Effector memory CD4-positive, alpha-beta T cell (primary cell): ENCODE measurements at places on chromosomes 7 and 10.

- no peak for DNase-seq
These were observed 76.8 kb downstream of the CREB3L2 start for GRCh38 chr7:137925091-137925490.

DNA sequence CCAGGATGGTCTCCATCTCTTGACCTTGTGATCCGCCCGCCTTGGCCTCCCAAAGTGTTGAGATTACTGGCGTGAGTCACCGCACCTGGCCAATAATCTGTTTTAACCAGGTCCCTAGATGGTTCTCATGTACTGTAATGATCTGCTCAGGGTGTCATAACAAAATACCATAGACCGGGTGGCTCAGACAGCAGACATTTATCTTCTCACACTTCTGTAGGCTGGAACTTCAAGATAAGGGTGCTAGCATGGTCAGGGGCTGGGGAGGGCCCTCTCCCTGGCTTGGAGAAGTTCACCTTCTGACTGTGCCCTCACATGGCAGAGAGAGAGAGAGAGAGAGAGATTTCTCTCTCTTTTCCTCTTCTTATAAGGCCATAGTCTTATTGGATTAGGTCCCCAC is 279.4 kb upstream of the LYZL1 start:
- no peak for DNase-seq

- no peak for DNase-seq
These were observed 78.7 kb downstream of the CLEC2L start for GRCh38 chr7:139602143-139602722.

DNA sequence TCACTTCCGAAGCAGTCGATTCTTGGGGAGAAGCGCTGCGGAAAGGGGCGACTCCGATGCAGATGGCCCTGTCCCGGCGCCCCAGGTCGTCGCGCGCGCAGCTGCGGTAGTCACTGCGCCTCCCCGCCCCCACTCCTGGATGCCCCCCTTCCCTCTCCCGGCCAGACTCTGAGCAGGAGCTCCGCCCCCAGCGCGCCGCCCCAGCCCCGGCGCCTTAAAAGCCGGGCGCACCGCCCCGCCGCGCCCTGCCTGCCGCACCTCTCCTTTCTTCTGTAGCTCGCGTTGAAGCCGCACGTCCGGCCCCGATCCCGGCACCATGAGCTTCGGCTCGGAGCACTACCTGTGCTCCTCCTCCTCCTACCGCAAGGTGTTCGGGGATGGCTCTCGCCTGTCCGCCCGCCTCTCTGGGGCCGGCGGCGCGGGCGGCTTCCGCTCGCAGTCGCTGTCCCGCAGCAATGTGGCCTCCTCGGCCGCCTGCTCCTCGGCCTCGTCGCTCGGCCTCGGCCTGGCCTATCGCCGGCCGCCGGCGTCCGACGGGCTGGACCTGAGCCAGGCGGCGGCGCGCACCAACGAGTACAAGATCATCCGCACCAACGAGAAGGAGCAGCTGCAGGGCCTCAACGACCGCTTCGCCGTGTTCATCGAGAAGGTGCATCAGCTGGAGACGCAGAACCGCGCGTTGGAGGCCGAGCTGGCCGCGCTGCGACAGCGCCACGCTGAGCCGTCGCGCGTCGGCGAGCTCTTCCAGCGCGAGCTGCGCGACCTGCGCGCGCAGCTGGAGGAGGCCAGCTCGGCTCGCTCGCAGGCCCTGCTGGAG is at the start of gene INA:
TSS of gene INA (plus strand) at position 243 of the 817 bp plus-strand sequence. CDS start at position 317, 74 bp downstream.
- no peak for DNase-seq
